ENCODE measurements at places on chromosomes 6 and 20.
A peak's percentile ranks its signal among the peaks of the same experiment; 100 is the strongest.

GRCh38 chr20:24955045-24955444, 6.0 kb downstream of the CST7 start:
- no peak for DNase-seq

GRCh38 chr6:43496370-43497128, 13.6 kb downstream of the LRRC73 start:
- DNase-seq = no peak

DNA sequence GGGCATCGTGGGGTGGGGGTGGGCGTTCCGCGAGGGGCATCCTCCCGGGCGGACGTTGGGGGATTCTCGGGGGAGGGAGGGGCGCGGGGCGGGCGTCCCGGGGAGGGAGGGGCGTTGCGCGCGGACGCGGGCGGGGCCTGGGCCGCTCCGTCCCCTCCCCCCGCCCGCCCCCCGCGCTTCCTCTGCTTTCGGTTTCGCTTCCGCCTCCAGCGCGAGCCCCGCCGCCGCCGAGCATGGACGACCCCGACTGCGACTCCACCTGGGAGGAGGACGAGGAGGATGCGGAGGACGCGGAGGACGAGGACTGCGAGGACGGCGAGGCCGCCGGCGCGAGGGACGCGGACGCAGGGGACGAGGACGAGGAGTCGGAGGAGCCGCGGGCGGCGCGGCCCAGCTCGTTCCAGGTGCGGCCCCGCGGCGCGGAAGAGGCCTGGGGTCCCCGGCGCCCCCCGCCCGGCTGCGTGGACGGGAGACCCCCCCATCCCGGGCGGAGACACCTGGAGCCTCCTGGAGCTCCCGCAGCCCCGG, at the start of gene OGFR:
OGFR (plus strand) TSS at position 209 of the 528 bp plus-strand sequence; CDS start at position 234, 25 bp downstream.
- DNase-seq = peak; percentile 45

DNA sequence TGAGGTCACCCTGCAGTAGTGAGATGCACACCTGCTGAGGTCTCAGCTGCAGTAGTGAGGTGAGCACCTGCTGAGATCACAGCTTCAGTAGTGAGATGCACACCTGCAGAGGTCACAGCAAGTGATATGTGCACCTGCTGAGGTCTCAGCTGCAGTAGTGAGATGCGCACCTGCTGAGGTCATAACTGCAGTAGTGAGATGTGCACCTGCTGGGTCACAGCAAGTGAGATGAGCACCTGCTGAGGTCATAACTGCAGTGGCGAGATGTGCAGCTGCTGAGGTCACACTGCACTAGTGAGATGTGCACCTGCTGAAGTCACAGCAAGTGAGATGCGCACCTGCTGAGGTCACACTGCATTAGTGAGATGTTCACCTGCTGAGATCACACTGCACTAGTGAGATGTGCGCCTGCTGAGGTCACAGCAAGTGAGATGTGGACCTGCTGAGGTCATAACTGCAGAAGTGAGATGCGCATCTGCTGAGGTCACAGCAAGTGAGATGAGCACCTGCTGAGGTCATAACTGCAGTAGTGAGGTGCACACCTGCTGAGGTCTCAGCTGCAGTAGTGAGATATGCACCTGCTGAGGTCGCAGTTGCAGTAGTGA, 20.8 kb downstream of the ZDHHC14 start:
- no peak for DNase-seq

DNA sequence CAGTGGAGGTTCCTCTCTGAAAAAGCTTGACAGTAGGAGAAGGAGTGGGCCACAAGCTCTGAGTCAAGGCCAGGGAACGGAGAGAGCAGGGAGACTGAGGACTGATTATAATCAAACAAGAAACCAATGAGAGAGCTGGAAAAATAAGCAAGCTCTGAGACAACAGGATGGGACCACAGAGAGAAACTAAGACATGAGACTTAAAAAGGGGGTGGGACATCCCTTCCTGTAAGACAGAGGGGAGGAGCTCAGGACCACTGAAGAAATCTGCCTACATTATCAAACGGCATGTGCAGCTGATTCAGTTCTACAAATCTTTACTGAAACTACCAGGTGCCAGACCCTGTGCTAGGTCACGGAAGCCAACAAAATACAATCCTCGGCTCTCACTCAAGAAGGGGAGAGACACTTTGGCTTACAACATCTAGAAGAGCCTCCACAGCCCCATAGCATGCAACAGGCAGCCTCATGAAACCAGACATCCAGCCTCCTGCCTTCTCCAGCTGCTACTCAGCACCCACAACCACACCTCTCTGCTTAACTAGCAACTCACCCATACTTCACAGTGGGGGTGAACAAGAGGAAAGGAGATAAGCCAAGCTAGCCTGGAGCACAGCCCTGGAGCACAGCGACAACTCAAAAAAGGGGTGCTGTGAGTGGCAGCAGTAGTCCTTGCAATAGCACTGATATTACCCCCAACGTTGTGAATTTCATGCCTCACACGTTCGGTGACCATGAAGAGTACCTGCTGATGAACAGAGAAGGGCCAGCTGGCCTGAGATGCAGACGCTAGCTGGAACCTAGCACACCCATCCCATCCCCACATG, 39.1 kb upstream of the ANKRD60 start:
- no peak for DNase-seq

- no peak for DNase-seq
Observed at GRCh38 chr6:141415896-141416295, 716.8 kb upstream of the GJE1 start.

- DNase-seq = no peak
Observed at GRCh38 chr6:85449388-85449817, 480 bp upstream of the NT5E start.

DNA sequence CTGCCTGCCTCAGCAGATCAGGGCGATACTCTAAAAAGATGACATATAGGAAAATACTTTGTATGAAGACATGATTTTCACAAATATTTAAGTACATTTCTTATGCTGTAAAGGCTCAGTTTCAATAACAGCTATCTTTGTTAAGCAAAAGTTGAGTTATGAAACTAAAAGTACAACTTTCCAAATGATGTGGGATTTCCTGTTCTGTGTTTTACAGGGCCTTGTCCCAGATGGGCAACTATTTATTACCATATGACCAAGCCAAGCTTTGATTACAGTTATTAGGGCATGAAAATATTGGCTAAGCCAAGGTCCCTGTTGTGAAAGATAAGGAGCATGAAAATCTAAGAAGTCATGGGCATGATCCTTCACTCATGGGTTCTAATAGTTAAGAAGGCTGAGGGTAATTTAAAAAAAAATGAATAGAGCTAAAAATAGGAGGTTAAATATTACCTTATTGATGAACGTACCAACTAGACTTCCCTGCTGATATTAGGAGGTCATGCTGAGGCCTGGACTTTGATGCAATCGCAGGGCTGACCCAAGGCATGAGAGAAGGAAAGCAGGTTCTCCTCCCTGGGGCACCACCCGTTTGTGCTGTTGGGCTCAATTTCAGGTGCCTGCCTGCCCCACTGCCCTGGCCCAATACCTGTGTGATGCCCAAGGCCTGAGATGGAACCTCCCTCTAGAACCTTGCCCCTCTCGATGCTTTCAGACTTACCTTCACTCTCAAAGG, 294.4 kb upstream of the PRDM1 start:
- no peak for DNase-seq

All from stimulated activated CD8-positive, alpha-beta memory T cell treated with anti-CD3 and anti-CD28 coated beads, Interleukin-7, amount 100 ng/mL, for 24 hours (primary cell).